ENCODE measurements at places on chromosomes 11 and 22.

DNA sequence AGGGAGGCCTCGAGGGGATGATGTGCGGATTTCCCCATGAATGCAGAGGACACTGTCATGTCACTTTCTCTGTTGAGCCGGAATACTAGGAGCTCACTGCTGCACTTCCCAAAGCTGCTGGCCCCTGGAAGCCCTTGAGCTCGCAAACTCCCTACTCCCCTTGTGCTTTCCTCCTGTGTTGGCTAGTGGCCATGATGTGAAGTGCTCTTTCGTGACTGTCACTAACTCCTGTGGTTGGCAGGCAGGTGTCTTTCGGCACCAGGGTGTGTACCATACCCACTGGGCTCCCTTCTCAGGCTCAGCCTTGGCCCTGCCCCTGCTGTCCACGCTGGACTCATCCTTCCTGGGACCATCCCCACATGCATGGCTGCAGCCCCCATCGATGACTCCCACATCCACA, 86.2 kb downstream of the BTBD10 start:
- DNase-seq, result no peak

- no peak for DNase-seq
Measured at GRCh38 chr11:73314117-73314961, 6.3 kb downstream of the ARHGEF17 start.

GRCh38 chr11:94175535-94175934, 46.9 kb downstream of the PANX1 start:
- DNase-seq, result no peak

- DNase-seq, result no peak
Measured at GRCh38 chr11:22633354-22633902, 7.8 kb upstream of the FANCF start.

DNA sequence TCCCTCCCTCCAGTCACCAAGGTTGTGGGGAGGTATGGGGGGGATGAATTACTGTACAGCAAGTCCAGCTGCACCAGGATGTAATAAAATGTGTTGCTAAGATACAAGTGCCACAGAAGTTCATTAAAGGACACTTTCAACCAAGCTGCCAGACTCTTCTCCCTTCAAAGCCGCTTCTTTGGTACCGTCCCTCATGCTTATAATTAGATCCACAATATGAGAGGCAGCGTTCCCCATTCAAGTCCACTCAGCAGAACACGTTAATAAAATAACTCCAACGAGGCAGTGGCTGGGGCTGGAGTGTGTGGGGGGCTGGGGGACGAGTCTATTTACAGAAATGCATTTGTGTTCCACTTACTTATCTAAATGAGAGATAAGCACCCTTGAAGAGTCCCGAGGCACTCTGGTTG, 14.7 kb downstream of the PHF21B start:
- DNase-seq, result no peak

- DNase-seq, result peak; percentile 91
Measured at GRCh38 chr22:43263645-43264514, 76.9 kb upstream of the TTLL12 start.

DNA sequence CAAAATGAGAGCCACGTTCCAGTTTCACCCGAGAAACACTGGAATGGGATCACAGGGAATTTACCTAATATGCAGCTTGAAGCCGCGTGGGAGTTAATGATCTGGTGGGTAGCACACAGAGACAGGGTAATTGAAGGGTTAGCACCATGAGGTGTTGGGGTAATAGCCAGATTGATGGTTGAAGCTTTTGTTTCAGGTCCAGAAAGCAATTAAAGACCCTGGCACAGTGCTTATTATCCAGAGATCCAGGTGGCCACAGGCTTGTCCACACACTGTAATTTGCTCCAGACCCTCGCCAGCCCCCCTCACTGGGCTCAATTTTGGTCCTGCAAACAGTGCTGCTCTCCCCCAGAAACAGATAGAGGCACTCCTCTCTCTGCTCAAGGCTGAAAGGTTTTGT, 282.5 kb upstream of the ISX start:
- no peak for DNase-seq

- DNase-seq, result no peak
Measured at GRCh38 chr22:17137170-17137569, 16.0 kb upstream of the TMEM121B start.

DNA sequence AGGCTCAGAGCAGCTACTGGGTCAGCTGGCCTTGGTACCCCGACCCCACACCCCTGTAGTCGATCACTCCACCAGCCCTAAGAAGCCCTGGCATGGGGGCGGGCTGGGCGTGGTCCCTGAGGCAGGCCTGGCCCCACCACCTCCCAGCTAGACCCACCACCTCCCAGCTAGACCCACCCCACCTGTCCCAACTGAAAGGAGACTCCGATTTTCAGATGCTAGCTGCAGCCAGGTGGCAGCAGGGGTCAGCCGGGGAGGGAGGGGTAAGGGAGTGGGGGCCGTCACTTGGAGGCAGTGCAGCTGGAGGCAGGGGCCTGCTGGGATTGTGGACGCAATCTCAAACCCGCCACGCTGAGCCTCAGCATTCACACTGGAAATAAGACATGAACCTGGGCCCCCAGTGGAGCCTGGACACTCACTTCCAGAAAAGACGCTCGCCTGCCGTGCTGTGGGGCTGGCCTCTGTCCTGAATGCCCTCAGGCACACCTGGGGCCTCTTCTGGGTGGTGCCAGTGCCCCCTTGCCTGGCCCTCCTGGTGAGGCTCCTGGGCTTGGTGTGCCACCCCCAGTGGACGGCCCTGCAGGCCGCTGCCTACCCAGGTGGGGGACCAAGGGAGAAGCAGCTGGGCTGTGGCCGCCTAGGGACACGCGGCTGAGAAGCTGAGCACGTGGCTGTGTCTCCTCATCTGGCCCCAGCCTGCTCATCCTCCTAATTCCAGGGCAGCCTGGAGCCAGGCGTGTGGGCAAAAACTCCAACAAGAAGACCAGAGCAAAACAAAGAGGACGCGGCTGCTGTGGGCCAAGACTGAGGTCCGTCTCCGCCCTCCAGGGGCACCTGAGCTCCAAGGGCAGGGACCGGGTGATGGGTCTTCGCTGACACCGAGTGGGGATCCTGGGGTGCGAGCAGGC, 26.7 kb downstream of the OSBPL5 start:
- DNase-seq, result no peak

GRCh38 chr11:83087035-83087434, 15.3 kb upstream of the RAB30 start:
- no peak for DNase-seq

DNA sequence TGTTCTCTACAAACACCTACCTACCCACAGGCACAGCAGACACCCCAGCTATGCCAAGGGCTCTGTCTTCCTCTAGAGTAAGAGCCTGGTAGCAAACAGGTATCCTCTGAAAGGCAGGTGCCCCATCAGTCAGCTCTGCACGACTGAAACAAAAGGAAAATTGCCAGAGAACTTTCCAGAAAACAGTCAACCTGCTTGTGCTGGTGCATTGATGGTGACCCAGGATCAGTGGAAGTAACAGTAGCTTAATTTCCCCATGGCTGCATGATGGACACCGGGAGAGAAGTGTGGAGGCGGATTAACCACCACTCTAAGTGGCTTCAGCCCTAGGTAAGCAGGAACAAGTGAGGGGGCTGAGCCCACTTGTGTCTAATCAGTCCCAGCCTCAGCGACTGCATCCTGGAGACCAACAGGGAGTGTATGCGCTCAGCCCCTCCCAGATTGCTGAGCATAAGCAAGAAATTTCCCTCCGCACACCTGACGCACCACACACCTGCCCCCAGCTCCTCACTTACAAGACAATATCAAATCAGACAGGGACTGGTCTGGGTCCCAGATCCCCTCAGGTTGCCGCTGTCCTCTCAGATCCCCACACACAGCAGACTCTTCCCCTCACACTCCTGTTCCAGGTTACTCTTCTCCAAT, 70.7 kb upstream of the IGLL5 start:
- DNase-seq, result no peak

DNA sequence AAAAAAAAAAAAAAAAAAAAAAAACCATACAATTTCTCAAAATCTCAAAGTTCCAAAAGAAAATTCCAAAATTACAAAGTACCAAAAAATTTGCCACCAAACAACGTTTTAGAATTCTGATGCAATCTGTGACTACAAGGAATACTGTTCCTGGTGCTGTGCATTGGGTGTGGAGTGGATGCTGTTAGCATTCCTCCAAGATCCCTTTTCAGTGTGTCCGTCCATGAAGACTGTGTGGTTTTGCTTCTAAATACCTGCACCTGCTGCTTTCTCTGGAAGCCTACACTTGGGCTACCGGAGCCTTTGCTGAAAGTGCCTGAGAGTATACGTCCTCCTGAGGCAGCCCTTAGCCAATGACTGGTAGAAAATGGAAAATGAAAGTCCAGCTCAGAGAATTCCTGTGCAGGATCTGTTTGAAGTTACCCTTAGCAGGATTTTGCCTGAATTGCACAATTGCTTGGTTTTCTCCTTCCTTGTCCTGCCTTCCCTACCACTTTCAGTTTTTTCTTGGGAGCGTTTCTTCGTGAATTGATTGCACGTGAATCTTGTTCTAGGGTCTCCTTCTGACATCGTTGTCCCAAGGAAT, 140.8 kb downstream of the TRPC6 start:
- DNase-seq, result no peak

GRCh38 chr22:45525480-45525879, 22.8 kb downstream of the FBLN1 start:
- DNase-seq, result no peak

- DNase-seq, result no peak
Measured at GRCh38 chr11:64068705-64069400, 33.1 kb downstream of the FLRT1 start.

GRCh38 chr22:21951062-21951461, 1.6 kb downstream of the PPM1F start:
- no peak for DNase-seq

- DNase-seq, result no peak
Measured at GRCh38 chr11:61720597-61720996, 31.8 kb upstream of the MYRF start.

- DNase-seq, result no peak
Measured at GRCh38 chr11:66324664-66325063, 7.8 kb upstream of the CD248 start.

DNA sequence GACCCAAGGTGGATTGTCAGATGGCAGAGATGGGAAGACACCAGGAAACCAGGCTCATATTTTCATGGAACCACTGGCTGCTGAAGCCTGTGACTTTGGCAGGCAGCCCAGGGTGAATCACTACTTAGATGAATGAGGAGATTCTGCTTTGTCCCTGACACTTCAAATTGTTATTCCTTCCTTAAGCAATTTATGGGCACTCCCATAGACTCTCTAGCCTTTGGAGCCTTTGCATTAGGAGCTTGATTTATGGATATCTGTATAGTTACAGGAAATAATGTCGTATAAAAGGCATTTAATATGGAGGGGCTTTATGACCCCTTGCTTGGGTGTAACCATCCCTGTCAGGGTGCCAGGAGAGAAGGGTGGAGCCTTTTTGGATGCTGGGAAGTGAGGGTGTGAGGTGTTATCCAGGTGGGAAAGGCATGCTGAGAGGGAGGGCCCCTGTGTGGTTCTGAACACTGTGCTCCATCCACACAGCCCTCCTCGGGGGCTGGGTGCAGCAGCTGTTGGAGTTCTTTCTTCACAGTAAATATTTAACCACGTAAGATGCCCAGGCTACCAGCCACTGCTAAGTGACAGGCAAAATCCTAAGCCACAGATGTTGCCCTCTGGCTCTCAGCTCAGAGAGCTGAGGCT, 35.3 kb downstream of the IL18 start:
- peak; percentile 17 for DNase-seq

DNA sequence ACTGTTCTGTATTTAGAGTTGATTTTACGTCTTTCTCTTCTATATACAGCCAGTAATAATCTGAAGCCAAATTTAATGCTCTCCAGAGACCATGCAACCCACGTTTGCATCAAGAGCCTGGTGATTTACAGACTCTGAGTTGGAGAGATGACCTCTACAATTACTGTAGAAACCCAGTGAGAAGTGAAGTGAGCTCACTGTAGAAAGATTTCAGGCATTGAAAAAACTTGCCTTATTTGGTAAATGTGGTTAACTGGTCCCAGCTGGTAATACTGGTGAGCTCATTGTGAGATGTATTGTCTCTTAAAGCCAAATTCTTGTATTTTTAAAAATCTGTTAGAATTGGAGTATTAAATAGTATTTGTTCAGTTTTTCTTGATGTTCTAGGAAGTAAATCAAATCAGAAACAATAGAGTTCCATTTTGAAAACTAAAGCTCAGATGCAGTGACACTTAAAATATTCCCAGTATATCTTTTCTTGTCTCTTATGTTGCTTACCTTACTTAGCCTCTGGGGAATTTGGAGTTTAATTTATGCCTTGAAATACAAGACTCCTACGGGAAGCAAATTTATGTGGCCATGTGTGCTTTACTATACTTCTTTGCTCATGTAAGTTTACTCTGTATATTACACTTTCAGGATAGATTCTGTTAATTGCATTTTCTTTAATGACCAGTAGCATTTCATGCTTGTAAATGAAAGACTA, 189.9 kb downstream of the ARHGAP42 start:
- no peak for DNase-seq

DNA sequence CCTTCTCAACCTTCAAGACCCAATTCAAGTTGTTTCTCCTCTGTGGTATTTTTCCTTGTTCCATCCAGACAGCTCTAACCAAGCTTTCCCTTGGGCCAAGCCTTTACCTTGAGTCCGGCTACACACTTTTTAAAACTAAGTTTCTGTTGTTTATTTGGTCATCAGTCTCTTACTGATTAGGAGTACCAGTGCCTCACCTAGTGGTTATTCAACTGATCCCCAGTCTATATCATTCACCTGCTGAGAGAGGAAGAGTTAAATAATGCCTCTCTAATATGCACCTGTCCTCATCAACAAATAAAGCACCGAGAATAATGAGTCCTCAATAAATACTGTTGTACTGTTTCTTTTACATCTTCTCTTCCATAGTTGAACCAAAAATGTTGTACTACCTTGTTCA, 160.8 kb downstream of the MSANTD4 start:
- no peak for DNase-seq

DNA sequence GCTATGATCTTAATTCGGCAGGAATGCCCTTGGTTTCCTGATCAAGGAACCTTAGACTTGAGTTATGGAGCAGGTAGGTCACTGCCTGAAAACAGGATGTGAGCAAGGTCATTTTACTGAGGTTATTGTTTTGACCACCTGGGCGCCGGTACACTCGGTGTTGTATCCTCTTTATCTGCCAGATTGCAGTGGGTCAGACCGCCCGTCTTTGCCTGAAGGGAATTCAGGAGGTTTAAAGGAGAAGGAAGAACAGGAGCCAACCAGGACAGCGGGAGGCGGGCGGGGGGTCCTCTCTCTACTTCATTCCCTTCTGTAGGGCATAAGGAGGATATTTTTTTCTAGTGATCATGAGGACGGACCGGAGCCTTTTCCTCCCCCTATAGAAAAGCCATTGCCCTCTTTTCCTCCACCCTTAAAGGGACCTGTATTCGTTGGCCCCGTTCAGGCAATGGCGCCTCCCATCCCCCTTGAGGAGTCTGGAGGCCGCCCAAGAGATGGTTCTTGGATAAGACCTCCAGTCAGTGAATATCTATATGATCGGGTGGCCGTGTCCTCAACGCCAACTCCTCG, 649 bp downstream of the MS4A15 start:
- no peak for DNase-seq

GRCh38 chr11:57899378-57899777, 124.3 kb upstream of the OR9Q1 start:
- no peak for DNase-seq
